ENCODE measurements at places on chromosomes 16 and 17. TPM values are rescaled to one million over a fixed set of nuclear protein-coding genes. Genes with fewer than 3 reads are reported as not detected.

Gene TMC5
- 0.04 TPM for total RNA-seq

Gene VAC14
- 19.5 TPM for total RNA-seq

Gene DOC2A
- 0.22 TPM for total RNA-seq

Gene VPS25
- total RNA-seq: 41.0 TPM

Gene CLEC3A
- total RNA-seq: not detected

Gene MMP28
- 3.5 TPM for total RNA-seq

Gene KRT222
- 1.3 TPM for total RNA-seq

Gene CPPED1
- total RNA-seq: 4.3 TPM
